ENCODE measurements at places on chromosomes 1 and 21.

GRCh38 chr1:237235091-237235490, 193.1 kb downstream of the RYR2 start:
- no peak for DNase-seq

DNA sequence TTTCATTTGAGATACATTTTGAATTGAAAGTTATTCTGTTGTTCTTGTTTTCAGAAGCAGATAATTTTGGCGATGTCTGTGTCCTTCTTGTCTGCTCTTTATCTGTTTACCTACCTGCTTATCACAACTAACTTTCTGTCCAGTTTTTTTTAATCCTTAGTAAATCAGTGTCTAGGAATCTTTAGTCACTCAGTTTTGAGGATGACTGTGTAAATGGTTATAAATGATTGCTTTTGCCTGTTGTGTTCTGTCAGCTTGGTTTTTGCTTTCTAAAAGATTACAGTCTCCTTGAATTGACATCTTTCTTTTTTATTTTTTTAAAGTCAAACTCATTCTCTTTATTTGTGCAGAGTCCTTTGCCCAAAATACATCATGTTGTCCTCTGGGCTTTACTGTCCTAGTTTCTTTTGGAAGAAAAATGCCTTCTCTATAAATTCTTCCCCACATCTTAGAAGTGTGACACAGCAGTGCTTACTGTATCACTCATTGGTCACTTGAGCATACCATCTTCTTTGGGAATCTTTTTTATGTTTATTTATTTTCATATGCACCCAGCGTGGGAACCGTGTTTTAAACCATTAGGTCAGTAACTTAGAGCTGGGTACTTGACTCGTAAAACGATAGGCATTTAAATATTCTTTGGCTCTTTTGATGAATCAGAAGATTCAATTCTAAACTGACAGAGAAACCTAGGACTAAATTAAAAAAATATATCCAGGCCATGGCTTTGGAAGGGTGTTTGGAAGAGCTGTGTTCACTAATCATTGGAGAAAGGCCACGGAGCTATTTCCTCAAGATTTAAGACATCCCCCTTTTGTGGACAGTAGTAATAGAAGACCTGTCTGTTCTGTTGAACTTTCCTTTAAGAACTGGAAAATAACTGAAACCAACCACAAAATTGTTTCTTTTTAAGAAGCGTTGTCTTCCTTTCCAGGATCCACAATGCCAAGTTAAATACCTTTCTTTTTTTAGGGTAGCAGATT, 20.9 kb downstream of the LAMC1 start:
- no peak for DNase-seq

GRCh38 chr1:12184008-12184681, 17.4 kb downstream of the TNFRSF1B start:
- no peak for DNase-seq

DNA sequence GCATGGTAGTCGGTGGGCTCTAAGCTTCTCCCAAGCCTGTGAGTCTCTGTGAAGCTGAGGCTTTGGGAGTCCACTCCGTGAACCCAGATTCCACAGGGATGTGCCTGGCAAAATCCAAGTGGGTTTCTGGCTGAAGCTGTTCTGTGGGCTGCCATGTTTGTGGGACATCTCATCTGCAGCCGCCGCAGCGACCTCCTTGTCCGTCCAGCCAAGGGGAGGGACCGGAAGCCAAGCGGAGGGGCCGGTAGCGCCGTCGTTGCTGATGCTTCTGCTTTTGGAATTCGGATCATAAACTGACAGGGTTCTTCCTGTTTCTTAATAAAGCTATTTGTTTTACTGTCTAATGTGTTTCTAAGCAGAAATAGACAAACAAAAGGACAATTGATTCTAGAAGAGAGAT, 13.3 kb downstream of the KIF26B start:
- no peak for DNase-seq

- no peak for DNase-seq
These were observed 156.8 kb downstream of the ZBTB18 start for GRCh38 chr1:244207935-244208244.

GRCh38 chr1:206049293-206049692, 3.7 kb upstream of the RHEX start:
- no peak for DNase-seq

DNA sequence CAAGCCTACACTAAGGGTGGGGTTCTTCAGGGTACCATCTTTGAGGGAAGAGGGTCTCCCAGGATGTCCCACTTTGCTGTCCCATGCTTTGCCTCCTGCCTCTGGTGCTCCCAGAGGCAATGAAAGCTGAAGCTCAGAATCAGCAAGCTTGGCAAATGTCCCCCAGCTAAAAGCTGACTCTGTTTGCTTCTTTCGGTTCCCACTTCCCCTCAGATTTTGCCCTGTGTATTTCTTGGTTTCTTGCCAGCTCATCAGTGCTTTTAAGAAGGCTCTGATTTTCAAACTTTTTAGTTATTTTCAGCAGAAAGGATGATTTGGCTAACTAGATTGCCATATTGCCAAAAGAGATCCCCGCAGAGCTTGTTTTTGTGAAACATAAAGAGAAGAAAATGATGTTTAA, 33.1 kb upstream of the COG2 start:
- no peak for DNase-seq

GRCh38 chr1:16451841-16452528, 11.5 kb downstream of the NECAP2 start:
- no peak for DNase-seq

DNA sequence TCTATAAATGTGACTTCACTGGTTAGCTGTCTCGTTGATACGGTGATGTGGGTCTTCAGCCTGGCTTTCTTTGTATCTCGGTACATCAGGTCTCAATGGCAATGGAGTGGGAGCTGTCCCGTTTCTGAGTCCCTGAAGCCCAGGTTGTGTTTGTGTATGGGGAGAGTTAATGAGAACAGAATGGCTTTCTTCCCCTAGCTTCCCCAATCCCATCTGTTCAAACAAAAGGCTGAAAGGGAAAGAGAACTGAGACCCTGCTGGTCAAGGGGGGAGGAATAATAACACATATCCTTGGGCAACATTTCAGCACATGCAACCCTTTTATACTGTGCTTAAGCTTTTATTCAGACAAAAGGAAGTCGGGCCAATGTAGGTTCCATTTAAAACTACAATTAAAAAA, 28.4 kb upstream of the CASQ2 start:
- DNase-seq = no peak

DNA sequence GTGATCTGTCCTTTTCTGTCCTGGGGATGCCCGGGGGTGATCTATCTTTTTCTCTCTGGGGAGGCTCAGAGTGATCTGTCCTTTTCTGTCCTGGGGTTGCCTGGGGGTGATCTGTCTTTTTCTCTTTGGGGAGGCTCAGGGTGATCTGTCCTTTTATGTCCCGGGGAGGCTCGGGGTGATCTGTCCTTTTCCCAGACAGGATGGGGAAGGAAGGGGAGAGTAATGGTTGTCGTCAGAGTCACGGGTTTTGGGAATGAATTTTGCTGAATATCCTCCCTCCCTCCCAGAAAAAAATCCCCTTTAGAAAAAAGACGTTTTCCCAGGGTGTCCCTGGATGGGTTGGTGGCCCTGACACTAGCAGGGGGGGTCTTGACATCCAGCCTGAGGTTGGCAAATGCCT, 91.5 kb downstream of the ARHGEF10L start:
- DNase-seq = no peak

- no peak for DNase-seq
These were observed 14.6 kb upstream of the PADI1 start for GRCh38 chr1:17190010-17190995.

DNA sequence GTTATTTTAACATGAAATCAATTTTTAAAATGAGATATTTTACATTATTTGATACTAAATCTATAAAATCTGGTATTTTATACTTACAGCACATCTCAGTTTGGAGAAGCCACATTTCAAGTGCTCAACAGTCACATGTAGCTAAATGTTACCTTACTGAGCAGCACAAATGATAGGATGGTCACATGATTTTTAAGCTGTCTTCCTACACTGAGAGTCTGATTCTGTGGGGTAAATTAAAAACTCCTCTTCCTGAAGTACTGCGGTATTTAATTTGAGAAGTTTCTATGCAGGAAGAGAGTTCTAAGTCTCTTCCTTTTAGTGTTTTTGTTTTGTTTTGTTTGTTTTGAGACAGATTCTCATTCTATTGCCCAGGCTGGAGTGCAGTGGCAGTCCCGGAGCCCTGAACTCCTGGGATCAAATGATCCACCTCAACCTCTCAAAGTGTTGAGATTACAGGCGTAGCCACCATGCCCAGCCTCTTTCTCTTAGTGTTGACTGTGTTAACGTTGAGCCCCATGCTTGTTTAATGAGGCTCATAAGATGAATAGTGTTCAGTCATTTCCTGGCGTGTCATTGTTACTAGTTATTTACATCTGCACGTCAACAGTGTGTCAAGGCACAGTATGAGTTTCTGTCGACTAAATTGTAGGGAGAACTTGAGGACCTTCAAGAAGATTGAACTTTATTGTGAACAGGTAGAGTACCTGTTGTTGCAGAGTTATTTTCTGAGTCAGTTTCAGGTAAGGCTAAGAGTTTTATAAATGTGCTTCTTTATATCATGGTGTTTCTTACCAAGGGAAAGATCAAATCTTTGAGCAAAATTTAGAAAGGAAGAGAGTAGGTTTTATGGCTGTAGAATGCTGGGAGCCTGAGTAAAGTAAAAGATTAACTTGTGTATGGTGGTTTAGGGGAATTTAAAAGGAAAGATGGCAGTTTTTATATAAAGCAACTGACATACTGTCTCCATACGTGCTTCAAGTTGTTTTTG, 3.3 kb downstream of the CNST start:
- DNase-seq = peak; percentile 30

GRCh38 chr1:242468784-242469183, 55.7 kb downstream of the PLD5 start:
- DNase-seq = no peak

DNA sequence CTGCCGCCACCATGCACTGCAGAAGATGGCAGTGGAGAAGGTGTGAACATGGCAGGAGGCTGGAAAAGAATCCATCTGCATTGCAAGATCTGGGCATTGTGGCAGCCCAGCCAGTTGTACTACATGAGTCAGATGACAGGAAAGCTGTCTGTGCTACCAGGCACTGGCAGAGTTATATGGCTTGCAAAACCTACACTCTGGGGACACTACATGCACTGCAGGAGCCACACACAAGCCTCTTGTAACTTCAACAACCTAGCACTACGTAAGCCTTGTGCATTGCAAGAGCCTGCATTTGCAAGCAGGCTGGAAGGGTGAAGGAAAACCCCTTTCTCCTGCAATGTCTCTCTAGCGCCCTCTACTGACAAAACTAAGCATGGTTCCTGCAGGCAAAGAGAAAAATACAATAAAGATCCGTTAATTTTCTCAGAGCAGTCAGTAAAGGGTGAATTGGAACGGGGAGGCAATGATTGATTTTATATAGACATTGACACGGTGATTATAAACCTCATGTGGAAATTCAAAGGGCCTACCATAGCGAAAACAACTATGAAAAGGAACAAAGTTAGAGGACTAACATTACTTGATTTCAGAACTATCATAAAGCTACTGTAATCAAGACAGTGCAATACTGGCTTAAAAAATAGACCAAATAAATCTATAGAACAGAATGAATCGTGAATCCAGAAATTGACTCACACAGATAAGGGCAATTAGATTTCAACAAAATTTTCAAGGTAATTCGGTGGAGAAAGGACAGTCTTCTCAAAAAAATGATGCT, 26.2 kb upstream of the DYNLT5 start:
- DNase-seq = peak; percentile 43

DNA sequence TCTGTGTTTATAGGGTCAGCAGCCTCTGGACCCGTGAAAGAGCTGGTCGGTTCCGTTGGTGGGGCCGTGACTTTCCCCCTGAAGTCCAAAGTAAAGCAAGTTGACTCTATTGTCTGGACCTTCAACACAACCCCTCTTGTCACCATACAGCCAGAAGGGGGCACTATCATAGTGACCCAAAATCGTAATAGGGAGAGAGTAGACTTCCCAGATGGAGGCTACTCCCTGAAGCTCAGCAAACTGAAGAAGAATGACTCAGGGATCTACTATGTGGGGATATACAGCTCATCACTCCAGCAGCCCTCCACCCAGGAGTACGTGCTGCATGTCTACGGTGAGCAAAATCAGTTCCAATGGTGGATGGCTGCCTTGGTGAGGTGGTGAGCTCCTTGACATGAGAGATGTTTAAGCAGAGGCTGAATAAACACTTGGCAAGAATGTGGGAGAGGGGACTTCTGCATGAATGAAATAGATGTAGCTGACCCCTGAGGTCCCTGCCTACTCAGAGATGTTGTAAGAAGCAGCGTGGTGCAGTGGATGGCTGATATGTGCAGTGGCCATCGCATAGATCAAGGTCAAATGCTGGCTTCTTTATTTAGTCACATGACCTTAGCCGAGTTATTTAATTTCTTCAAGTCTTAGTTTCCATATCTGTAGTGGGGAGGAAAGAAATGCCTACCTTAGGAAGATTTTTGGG, 9.3 kb downstream of the SLAMF7 start:
- DNase-seq = no peak

DNA sequence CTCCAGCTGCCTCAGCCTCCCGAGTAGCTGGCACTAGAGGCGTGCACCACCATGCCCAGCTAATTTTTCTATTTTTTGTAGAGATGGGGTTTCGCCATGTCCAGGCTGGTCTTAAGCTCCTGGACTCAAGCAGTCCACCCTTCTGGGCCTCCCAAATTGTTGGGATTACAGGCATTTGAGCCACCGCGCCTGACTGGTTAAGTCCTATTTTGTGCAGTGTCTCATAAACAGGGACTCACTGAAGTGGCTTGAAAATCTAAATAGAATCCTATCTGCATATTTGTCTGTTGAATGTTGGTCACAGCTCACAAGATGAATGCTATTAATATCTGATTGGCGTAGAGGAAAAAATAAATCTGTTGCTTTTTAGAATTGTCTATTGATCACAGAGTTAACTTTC, 5.9 kb upstream of the CHAF1B start:
- no peak for DNase-seq

Measured in effector CD4-positive, alpha-beta T cell (primary cell).